ENCODE measurements at places on chromosomes 7 and 10.

DNA sequence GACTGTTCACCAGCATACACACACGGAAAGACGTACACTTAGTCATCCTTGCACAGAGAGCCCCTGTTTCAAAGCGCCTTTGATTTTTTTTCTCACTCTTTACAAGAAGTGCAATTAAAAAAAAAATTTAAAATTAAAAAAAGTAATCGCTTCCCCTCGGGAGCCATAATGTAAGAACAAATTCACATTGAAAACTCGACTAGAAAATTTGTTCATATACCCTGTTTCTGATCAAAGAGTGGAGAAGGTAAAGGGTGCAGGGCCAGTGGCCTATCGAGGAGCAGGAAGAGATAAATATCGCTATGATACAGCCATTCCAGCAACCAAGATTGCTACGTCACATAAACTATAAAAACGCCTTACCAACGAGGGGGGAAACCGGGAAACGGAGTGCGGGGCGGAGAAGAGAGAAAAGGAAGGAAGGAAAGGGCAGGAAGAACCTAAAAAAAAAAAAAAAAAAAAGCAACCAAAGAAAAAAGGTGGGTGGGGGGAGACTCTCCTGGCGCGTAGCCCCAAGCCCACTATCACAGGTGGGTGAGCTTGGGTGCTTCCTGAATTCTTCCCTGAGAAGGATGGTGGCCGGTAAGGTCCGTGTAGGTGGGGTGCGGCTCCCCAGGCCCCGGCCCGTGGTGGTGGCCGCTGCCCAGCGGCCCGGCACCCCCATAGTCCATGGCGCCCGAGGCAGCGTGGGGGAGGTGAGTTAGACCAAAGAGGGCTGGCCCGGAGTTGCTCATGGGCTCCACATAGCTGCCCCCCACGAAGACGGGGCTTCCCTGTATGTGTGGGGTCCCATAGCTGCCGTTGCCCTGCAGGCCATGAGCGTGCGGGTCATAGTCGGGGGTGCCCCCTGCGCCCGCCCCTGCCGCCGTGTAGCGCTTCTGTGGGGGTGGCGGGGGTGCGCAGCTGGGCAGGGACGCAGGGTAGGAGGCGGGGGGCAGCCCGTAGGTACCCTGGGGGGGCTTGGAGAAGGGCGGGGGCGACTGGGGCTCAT is 5.2 kb upstream of the HOXA2 start:
- H3K27me3 ChIP-seq = no peaks in the 10 kb centered on the region
- H3K4me3 ChIP-seq = no peak overlapping the region
- H3K27ac ChIP-seq = no peak overlapping the region

DNA sequence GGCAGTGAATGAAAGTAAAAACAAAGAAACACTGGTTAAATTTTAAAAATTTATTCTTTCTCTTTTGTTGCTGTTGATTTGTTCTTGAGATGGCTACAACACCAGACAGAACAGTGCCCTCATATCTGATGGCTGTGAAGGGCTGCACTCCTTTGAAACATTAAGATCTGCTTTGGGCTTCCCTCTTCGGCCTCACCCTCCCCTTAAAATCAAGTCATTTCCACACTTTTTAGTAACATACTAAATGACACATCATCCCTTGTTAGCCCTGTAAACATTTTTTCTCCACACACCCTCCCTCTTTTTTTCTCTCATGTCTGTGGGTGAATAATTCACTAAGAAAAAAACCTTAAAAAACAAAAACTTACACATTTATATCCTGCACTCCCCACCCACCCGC is 16.4 kb downstream of the IRF5 start:
- H3K36me3 ChIP-seq = peaks cover 45% of the 10 kb centered on the region
- no peaks in the 10 kb centered on the region for H3K27me3 ChIP-seq
- no peak overlapping the region for H3K4me3 ChIP-seq
- no peak overlapping the region for H3K27ac ChIP-seq
- peaks cover 8% of the 10 kb centered on the region for H3K4me1 ChIP-seq
- DNase-seq = no peak

DNA sequence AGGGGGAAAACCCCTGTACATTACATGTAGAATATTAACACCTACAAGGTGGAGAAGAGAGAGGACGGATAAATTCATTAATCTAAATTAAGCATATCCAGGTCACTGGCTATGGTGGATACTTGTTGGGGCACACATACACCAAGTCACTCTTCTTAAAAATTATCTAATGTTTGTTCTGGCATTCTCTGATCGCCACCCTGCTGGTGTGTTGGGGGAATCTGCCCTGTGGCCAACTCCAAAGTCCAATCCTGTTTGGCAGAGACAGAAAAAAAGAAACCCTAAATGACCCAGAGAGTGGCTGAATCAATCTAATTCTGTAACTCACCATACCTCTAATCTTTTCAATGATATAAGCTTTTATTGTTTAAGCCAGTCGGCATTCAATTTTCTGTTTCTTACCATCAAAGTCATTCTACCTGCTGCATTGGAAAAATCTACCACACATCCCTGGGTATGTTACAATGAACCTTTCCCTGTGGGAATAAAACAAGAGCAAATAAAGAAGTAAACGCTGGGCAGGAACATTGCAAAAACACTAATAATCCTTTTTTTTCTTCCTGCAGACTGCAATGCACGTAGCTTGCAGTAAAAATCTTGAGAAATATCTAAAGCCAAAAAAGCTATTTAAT is 34.2 kb downstream of the ELMO1 start:
- H3K27me3 ChIP-seq = no peaks in the 10 kb centered on the region
- no peak overlapping the region for H3K4me3 ChIP-seq
- H3K4me1 ChIP-seq = no peaks in the 10 kb centered on the region
- no peaks in the 10 kb centered on the region for H3K36me3 ChIP-seq

DNA sequence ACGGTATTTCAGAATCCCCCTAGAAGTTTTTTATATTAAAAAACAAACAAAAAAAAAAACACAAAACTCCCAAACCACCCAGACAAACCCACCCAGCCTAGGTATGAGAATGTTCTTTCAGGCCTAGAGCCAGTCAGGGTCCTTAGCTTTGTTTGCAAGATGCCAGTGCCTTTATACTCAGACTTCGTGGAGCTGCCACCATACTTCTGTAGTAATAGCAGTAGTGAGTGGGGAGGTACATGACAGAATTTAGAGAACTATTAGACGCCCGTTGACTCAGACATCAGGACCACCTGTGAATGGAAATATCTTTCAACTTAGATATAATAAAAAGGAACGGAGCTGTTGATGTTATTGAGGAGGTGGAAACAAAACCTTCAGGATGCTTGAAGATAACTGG is 138.2 kb upstream of the MKLN1 start:
- H3K4me1 ChIP-seq = peaks cover 10% of the 10 kb centered on the region
- no peak overlapping the region for H3K27ac ChIP-seq
- DNase-seq = no peak

DNA sequence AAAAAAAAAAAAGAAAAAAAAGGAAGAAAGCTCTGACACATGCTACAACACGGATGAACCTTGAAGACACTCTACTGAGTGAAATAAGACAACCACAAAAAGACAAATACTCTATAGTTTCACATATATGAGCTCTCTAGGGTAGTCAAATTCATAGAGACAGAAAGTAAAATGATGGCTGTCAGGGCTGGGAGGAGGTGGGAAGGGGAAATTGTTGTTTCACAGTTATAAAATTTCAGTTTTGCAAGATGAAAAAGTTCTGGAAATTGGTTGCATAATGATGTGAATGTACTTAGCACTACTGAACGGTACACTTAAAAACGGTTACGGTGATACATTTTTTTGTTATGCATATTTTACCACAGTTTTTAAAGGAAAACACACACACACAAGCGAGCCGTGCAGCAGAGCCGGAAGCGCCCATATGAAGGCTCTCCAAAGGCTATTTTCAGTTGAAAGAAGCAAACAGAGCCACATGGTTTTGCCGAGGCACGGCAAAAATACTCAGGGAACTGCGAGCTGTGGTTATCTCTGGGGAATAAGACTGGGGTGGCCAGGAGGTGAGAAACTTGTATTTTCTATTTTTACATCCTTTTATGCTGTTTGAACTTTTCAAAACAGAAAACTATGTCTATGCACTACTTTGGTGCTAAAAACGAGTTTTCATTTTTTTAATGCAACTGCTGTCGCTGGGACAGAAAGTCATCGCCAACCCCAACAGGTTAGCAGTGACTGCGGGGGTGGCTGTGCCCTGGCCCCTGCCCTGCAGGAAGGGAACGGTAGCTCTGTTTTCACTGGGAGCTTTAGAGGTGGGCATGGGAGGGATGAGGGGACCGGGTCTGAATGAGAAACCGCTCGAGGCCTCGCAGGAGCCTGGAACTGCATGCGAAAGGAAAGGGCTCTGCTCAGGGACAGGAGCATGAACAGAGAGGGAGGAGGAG is 132.9 kb downstream of the OAT start:
- peak overlapping the region; percentile 41 for H3K4me3 ChIP-seq
- no peak overlapping the region for H3K27ac ChIP-seq
- H3K27me3 ChIP-seq = no peaks in the 10 kb centered on the region
- H3K36me3 ChIP-seq = no peaks in the 10 kb centered on the region
